ENCODE measurements at places on chromosomes 12 and 14.

GRCh38 chr12:120263748-120264085 is 1.8 kb downstream of the PXN start:
- DNase-seq, result no peak

DNA sequence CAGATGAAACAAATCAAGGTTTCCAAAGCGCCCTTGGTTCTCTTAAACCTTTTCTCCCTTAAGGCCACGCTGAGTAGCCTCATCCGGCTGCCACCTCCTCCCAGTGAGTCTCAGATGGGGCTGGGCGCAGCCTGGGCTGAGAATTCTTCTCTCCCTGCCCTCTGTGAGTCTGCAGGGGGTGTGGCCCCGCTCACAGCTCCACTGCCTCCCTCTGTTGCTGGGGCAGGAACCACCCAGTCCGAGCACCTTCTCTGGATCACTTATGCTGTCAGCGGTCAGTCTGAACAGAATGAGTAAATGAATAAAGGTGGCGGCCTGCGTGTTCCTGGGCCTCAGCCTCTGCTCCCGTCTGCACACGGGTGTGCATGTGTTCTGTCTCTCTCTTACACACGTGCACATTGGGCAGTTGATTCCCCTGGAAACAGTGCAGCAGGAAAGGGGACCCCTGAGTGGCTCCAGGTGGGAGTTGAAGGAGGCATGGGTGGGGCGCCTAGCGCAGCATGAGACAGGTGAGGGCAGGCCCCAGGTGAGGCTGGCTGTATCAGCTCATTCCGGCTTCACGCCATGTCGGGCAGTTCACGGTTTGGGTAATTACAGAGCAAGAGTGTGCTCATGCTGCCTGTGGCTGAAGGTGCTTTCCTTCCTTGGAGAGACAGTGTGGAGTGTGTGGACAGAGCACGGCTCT is 4.3 kb downstream of the PAPLN start:
- DNase-seq, result no peak

DNA sequence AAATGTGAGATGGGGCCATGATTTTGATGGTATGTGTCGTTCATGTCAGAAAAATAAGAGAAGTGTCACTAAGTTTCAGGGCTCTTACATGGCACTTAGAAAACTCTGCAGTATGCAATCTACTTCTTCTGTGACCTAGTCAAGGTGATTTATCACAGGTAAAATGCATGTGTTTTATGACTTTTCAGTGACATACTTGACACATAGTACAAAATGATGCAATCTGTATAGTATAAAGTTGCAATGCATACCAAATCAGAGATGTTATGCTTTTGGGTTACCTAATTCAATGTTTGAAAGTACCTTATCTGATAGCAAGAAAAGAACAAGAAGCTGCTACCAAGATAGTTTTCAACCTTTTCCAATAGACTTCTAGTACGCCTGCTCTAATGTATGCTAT is 21.9 kb upstream of the ARHGAP5 start:
- no peak for DNase-seq

DNA sequence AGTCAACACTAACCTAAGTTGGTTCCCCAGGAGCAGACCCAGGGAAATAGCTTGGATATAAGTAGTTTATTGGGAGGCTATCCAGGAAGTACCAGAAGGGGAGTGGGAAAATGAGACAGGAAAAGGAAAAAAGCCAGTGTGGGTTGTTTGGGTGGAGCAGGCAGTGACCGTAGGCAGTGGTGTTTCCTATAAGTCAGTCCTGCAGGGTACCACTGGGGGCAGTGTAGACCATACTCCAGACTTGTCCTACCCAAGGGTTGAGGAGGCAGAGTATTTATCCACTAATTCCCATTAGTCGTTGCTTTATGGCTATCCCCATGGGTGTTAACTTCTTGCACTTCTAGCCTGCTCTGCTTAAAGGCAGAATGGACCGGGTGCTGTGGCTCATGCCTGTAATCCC is 6.4 kb upstream of the CCDC60 start:
- no peak for DNase-seq

DNA sequence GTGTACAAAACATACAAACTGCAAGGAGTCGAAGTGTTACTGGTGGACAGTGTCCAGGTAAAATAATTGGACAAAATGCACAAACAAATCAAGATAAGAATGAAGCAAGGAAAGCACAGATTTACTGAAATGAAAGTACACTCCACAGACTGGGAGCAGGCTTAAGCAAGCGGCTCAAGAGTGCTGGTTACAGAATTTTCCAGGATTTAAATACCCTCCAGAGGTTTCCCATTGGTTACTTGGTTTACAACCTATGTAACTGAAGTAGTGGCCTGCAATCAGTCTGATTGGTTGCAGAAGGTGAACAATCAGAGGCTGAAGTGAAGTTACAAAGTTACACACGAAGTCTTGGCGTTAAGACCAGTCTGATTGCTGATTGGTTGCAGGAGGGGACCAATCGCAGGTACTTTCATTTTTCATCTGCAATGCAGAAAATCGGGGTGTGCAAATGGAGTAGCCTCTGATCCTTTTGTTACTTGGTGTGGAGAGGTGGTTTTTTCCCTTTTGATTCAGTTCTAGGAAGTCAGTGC is 11.6 kb upstream of the SCN8A start:
- DNase-seq, result no peak

DNA sequence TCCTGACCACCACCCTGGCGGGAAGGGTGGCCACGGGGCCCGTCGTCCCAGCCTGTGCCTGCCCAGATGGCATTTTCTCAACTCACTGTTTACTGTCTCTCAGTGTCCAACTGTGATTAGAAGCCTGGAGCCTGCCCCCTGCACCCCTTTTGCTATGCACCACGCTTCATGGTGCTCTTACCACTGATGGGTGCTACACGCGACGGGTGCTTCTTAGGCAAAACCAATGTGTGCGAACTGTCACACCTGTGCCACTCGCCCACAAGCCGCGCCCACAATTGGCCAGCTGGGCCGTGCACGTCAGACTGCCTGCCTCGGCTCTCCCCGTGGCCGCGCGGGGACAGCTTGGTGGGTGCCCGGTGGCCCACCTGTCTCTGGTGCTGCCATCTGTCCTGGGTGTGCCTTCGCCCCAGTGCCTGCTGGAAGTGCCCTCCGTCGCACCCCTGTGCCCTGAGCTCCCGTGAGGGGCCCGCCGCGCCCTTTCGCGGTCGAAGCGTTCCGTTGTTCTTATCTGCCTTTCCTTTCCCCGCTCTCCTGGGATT is 15.1 kb upstream of the AMN start:
- no peak for DNase-seq

DNA sequence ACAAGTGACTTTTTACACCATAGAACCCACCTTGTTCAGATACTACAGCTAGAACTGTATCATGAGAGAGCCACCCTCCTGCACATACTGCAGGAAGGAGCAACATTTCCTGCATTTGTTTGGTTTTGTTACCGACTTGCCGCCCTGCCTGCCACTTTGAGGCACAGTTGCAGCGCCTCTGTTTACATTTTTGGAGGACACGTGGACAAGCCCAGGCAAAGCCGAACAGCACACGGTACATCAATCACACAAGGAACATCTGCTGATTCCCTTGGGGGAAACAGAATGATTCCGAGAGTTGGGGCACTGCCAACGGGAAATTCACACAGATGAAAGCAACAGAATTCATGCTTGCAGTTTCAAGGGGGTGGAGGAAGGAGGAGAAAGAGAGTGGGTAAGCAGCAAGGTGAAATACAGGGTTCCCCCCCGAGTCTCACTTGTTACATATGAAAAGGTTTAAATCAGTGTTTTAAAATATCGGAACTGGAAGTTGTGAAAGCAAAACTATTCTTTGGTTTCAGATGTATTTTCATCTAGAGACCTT is 110.7 kb downstream of the BTG1 start:
- no peak for DNase-seq

GRCh38 chr14:76090616-76091391 is 60.9 kb upstream of the GPATCH2L start:
- DNase-seq, result no peak

DNA sequence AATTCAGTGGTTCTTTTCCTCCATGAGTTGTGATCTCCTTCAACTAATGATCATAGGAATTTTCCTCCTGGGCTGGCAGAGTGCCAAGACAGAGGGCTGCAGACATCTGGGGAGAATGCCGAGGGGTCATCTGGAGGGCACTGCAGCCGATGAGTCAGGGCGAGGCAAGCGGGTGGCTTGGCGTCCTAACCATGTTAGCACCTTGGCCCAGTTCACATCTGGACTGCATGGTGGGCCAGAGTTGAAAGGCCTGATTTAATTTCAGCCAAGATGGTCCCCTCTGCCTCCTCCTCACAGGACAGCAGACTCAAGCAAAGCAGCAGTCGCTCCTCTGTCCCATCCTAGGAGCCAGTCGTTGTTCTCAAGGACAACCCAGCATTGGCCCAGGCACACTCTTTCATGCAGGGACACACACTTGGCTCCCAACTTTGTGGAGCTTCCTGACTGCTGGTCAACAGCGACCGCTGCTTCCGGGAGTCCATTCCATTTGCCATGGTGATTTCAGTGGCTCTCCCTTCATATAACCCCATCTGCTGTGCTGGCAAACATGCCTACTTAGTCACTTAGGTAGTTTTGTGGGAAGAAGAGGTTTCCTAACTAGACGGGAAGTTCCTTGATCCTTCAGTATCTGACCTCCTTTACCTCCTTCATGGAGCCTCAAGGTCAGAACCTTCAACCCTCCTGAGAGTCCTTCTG is 161.8 kb downstream of the TTC8 start:
- DNase-seq, result no peak

DNA sequence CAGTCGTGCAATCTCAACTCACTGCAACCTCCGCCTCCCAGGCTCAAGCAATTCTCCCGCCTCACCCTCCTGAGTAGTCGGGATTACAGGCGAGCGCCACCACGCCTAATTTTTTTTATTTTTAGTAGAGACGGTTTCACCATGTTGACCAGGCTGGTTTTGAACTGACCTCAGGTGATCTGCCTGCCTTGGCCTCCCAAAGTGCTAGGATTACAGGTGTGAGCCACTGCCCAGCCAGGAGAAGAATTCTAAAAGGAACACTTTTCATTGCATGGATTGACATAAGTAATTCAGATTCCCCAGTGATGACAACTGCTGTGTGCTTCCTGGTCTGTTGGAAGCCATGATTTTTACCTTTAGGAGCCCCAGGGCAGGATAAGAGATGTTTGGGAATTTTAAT is 22.1 kb downstream of the DMAC2L start:
- DNase-seq, result no peak

GRCh38 chr12:110548678-110549077 is 34.4 kb downstream of the PPTC7 start:
- no peak for DNase-seq

- DNase-seq, result no peak
These were observed 101.3 kb downstream of the PPM1H start for GRCh38 chr12:62833634-62834033.

- no peak for DNase-seq
These were observed 409.8 kb downstream of the RERGL start for GRCh38 chr12:17680220-17680619.

DNA sequence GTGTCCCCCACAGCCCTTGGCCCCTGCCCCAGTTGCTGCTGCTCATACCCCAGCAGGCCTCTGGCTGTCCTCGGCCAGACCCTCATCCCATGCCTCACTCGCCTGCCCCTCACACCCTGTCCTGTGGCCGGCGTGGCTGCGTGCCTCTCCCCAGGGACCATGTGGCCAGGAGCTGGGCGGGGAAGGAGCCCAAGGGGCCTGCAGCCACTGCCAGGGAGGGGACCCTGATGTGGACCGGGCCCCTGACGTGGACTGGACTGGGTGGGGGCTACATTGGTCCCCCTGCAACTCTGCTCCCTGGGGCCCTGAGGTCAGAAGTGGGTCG is 10.9 kb downstream of the FBRSL1 start:
- no peak for DNase-seq

DNA sequence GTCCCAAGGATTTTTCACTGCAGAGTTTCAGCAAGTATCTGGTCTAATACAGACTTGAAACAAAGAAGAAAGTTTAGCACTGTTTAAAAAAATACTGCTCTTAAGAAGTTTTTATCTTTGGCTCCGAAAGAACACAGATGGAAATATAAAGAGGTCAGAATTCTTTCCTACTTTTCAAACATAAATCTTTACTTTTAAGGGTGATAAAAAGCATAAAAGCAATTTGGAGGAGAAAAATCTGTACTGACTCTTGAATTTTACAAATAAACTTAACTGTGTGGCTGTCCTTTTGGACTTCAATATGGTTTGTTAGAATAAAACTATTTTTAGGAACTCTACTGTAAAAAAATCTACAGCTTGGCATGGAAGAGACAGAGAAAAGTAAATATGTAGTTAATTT is 27.6 kb upstream of the ISM2 start:
- DNase-seq, result no peak

GRCh38 chr12:88558340-88558867 is 21.9 kb downstream of the KITLG start:
- DNase-seq, result no peak

DNA sequence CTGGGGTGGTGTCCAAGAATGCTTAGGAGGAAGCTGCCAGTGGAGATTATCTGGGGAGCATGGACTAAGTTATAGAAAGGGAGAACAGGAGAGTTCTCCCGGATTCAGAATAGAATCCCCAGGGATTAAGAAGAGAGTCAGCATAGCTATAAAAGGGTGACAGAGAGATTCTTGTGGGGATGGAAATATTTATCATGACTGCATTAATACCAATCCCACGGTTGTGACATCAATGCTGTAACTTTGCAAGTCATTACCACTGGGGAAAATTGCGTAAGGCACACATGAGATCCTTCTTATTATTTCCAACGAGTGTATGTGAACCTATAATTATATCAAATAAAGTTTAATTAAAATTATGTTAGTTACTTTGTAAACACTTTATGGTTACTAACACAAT is 447.9 kb upstream of the TMEM132C start:
- no peak for DNase-seq

GRCh38 chr12:52844386-52844785 is 4.4 kb downstream of the KRT78 start:
- no peak for DNase-seq

GRCh38 chr12:105352940-105353635 is 22.6 kb downstream of the C12orf75 start:
- DNase-seq, result no peak

- DNase-seq, result no peak
These were observed 6.4 kb downstream of the ITGB7 start for GRCh38 chr12:53200458-53201176.

GRCh38 chr12:86727160-86727559 is 471.0 kb upstream of the MGAT4C start:
- no peak for DNase-seq

GRCh38 chr12:79407671-79408622 is 282.8 kb downstream of the PAWR start:
- no peak for DNase-seq
